ENCODE measurements at places on chromosomes 16 and 17.

- DNase-seq, result no peak
Observed at GRCh38 chr17:55722016-55722736, 488 bp downstream of the TMEM100 start.

DNA sequence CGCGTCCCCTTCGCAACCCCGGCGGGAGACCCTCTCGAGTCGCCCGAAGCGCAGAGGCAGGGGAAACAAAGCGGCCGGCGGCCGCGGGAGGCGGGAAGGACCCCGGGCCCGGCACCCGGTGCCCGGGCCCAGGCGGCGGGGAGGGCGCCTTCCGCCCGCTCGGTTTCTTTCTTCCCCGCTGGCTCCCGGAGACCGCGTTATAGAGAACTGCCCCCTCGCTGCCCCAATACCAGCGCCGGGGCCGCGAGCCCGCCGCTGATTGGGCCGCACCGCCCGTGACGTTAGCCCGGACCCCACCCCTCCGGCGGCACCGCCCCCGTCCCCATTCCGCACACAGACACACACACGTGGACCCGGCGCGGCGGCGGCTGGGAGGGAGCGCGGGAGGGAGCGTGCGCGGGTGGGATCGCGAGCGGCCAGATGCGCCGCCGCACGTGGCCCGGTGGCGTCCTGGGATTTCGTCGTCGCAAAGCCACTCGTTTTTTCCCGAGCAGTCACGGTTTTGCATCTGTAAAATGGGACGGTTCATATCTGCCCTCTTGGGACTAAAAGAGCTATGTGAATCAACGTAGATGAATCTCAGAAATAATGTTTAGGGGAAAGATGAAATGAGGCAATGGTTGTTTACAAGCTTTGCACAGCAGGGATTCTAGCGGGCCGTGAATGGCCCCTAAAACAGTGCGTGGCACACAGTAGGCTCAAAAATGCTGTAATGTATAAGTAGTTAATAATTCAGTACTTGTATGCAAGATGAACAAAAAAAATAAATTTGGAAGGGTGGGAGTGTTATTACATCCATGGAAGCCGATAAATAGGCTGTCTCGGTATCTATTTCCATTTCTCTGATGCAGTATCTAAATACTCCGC, at the start of gene EPOP:
TSS of gene EPOP (minus strand) at position 209 of the 867 bp plus-strand sequence. CDS start 462 bp downstream, outside the sequence.
- DNase-seq, result no peak

GRCh38 chr17:7221278-7222092, 1.7 kb downstream of the ACADVL start:
- DNase-seq, result no peak

GRCh38 chr17:56009795-56010651, 143.3 kb upstream of the ANKFN1 start:
- DNase-seq, result no peak

GRCh38 chr17:58415371-58416055, 1.8 kb downstream of the RNF43 start:
- no peak for DNase-seq
